AG10803 (cell line): ENCODE measurements at places on chromosomes 6 and 20.

GRCh38 chr6:94636780-94637385 lies 940.5 kb upstream of the MANEA start:
- no peak for DNase-seq

DNA sequence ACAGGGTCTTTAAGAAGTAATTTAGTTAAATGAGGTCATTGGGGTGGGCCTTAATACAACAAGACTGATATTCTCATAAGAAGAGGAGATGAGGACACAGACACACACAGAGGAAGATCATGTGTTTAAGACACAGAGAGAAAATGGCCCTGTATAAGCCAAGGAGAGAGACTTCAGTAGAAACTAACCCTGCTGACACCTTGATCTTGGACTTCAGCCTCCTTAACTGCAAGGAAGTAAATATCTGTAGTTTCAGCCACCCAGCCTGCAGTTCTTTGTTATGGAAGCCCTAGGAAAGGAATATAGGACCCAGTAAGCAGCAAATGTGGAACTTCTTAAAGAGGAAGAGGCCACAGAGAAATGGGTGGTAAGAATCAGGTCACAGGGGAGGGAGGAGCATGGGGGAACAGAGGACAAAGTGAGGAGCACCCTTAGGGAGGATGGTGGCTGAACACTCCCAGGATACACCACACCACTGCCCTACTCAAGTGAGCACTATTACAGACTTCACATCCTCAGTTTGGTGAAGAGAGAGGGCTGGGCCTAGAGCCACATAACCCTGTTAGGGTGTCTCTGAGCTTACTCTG lies 762 bp downstream of the SIRPB1 start:
- DNase-seq = no peak

GRCh38 chr20:1657556-1658334 lies at the start of gene SIRPG:
Gene SIRPG, minus strand, starts transcription at chr20:1657779. Its CDS starts 65 bp downstream, at chr20:1657714.
- no peak for DNase-seq

- no peak for DNase-seq
These were observed 22.7 kb downstream of the RCAN2 start for GRCh38 chr6:46468403-46469010.

DNA sequence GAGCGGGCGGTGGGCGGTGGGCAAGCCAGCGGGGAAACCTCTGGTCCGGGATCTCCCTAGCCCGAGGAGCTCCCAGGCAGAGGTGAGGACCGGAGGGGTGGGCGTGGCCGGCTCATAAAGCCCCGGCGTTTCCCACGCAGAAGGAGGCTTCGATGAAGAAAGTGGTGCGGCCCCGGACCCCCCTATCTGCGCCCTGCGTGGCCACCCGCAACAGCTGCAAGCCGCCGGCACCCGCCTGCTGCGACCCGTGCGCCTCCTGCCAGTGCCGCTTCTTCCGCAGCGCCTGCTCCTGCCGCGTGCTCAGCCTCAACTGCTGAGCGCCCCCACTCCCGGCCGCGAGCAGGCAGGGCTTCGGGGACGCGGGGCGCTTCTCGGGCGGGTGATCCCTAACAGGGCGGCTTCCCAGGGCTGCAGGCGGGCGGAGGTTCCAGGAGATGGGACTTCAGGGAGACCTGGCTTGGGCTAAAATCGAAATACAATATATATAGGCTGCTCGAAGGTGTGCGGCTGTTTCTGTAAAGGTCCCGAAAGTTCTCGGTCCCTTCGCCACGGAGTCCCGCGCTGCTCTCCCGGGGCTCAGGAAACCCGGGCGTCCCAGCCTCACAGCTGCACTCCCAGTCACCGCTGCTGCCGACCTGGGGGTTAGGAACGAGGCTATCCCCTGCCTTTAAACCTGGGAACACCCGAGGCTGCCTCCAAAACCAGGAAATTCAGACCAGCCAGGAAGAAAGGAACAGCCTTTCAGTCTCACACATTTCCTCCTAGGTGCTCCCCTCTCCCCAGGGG lies 27.8 kb downstream of the ASIP start:
- DNase-seq = no peak

GRCh38 chr6:111862314-111862713 lies 10.9 kb downstream of the FYN start:
- DNase-seq = no peak

- no peak for DNase-seq
These were observed 680.0 kb downstream of the RNF144B start for GRCh38 chr6:19067165-19067564.

GRCh38 chr6:91716361-91716760 lies 1129.5 kb upstream of the MAP3K7 start:
- no peak for DNase-seq

- no peak for DNase-seq
These were observed 84.8 kb downstream of the LRRC1 start for GRCh38 chr6:53879608-53880007.

- DNase-seq = no peak
These were observed 40.3 kb downstream of the GPX5 start for GRCh38 chr6:28565823-28566526.

GRCh38 chr6:40477246-40478126 lies 109.7 kb downstream of the LRFN2 start:
- no peak for DNase-seq

- no peak for DNase-seq
These were observed 109.6 kb downstream of the MTHFD1L start for GRCh38 chr6:150975136-150975535.

DNA sequence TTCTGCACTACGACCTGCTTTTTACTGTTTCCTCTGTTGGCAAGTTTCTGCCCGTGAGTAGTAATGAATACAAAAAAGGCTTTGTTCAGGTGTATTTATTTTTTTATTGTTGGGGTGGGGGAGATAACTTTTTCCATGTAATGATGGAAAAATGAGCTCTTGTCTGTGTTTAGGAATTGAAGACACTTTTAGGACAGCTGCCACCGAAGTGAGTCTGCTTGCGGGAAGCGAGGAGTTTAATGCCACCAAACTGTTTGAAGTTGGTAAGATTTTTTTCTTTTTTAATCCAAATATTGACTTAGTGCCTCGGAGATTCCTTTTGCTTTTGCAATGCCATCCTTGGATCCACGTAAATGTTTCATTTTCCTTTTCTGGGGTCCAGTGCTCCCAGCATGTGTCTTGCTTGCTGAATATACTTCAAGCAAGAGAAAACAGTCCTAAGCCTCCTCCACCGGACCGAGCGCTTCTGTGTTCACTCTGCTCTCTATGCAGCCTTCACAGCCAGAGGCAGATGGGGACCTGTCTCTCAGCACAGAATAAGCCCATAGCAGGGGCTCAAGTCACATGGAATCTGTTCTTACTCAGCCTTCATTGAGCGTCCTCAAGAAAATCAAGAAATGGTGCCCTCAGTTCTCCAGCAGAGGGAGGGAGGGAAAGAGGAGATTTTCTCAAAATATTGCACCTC lies 71.3 kb downstream of the ISM1 start:
- no peak for DNase-seq

- DNase-seq = no peak
These were observed 151.2 kb downstream of the ELOVL4 start for GRCh38 chr6:79796197-79796596.

DNA sequence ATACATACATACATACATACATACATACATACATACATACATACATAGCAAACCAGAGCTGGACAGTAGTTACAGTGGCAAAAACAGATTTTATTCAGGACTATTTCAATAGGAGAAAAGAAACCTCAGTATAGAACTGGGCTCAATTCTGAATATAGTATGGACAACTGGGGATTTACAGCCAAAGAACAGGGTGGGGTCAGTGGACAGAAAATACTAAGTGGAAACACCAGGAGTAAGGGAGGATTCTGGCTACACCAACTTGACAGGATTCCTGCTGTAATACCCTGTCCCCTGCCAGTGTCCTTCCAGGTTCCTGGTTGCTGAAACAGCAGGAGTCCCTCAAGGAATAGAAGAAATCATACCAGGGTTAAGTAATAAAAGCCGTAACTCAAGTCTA lies 293.1 kb downstream of the SLC35F1 start:
- no peak for DNase-seq

- DNase-seq = no peak
These were observed 159.2 kb downstream of the RPS12 start for GRCh38 chr6:132973514-132973993.

- DNase-seq = no peak
These were observed 6.7 kb downstream of the RGS19 start for GRCh38 chr20:64072498-64073063.

GRCh38 chr6:52590152-52590891 lies 13.5 kb upstream of the TRAM2 start:
- DNase-seq = peak; percentile 95

GRCh38 chr6:114312931-114313330 lies 29.9 kb downstream of the HS3ST5 start:
- DNase-seq = no peak

DNA sequence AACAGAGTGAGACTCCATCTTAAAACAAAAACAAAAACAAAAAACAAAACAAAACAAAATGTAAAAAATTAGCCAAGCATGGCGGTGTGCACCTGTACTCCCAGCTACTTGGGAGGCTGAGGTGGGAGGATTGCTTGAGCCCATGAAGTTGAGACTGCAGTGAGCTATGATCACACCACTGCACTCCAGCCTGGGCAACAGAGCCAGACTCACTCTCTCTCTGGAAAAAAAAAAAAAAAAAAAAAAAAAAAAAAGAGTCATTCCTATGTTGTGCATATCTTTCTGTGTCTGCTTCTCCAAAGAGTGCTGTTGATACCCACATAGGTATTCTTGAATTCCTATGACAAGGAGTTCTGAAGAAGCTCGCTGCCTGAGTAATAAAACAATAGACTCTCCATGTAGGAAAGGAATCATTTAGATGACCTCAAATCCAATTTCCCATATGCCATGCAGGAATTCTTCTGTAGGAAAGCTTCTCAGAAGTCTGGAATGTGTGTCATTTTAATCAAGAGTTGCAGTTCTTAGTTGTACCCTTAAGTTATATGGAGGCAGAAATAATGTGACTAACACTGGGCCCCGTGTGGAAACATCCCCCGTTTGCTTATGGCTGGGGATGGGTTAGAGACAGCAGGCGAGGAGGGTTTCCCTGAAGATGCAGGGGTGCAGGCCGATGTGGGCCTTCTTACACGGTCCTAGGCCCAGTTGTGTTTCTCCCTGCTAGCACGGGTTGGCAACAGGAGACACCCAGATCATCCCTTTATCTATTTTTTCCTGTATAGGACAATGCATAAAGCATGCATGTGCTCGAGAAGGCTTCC lies 79.4 kb downstream of the ZDHHC14 start:
- DNase-seq = peak; percentile 40

- no peak for DNase-seq
These were observed 190.8 kb upstream of the LAMP5 start for GRCh38 chr20:9323622-9324021.

- DNase-seq = peak; percentile 33
These were observed 94.0 kb downstream of the CD83 start for GRCh38 chr6:14211562-14211942.

DNA sequence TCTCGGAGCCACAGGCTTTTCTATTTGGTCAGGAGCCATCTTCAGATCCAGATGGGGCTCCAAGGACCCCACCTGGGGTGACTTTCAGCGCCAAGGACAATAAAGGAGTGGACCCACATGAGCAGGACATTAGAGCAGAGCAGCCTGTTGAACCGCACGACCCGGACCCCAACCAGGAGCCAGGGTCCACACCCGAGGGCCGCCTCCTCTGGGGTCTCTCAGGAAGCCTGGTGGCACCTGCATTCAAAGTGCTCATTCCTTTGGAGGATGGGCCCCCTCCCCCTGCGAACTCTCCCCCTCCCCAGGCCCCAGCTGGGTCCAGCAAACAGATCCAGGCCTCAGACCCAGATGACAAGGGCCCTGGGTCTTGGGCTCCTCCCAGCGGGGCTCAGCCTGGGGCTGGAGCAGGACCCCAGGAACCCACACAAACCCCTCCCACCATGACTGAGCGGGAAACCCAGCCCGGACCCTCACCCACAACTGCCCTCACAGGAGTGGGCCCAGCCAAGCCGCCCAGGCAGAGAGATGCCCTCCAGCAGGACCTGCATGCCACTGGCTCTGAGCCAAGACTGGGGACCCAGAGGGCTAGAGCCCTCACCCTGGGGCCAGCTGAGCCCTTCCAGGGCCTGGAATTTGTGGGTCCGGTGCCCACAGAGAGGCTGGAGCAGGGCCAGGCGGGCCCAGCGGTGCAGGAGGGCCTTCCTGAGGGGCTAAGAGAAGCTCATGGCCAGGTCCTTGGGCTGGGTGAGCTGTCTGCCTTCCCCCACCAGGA lies 23.9 kb downstream of the RAB44 start:
- no peak for DNase-seq

GRCh38 chr6:1607516-1608221 lies 2.0 kb upstream of the FOXC1 start:
- no peak for DNase-seq

- no peak for DNase-seq
These were observed 46.9 kb downstream of the PCSK2 start for GRCh38 chr20:17273717-17274116.

DNA sequence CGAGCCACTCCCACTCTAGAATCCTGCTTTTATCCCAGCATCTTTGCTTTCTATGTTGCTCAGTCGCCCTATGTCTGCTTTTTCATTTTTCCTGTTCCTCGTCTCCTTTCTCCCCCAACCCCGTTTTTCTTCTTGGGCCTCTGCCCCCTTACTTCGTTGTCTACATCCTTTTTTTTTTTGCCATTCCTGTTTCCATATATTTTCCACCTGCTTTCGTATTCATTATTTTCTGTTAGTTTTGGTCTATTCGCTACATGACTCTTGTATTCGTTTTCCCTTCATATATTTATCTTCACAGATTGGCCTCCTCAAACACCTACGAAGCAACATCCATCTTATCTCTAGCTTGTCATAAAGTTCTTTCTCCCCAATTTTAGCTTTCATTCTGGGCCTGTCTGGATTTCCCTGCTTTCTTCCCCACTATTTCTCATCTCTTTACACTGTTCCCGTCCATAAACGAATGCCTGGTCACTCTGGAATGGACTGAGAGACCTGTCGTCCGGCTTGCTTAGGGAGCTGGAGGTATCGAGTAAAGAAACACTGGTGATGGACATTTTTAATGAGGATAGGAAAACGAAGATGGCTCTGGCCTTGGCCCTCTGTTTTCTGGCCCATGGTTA lies 915 bp downstream of the PRRC2A start:
- DNase-seq = no peak

GRCh38 chr6:53691252-53691651 lies 25.7 kb upstream of the KLHL31 start:
- no peak for DNase-seq

DNA sequence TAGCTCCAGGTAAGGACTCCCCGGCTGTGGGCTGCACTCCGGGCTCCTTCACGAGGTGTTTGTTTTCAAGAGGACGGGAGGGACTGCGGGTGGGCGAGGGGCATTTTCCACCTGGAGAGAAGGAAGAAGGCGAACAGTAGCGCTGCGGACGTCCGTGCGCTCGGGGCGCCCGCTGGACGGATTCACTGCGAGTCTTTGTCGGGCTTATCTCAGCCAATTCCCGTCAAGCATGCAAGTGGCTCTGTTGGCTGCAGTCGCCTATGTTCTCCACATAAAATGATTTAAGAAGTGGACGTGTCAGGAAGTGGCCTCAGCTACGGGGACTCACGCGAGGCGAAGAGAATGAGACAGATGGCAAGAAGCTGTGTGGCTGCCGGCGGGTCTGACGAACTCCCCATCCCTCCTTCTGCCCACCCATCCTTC lies 332 bp downstream of the GRIK2 start:
- peak; percentile 61 for DNase-seq

DNA sequence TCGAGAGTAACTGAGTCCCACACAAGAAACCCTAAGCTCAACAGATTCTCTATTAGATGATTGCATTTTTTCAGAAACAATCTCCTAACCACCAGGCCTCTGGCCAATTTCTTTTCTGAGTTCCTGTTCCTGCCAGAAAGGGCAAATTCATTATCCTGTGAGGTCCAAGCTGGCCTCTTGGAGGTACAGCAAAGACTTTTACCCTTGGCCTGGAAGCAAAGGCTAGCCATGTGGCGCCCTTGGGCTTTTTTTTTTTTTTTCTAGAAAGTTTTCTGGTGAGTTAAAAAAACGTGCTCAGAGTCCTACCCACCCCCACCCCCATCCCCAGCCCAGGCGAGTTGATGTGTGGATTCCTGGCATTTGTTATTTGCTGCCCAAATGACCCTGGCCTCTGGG lies 59.0 kb upstream of the EEF1A1 start:
- peak; percentile 97 for DNase-seq
